ENCODE measurements at places on chromosomes 12 and 14.
A peak's percentile ranks its signal among the peaks of the same experiment; 100 is the strongest.

DNA sequence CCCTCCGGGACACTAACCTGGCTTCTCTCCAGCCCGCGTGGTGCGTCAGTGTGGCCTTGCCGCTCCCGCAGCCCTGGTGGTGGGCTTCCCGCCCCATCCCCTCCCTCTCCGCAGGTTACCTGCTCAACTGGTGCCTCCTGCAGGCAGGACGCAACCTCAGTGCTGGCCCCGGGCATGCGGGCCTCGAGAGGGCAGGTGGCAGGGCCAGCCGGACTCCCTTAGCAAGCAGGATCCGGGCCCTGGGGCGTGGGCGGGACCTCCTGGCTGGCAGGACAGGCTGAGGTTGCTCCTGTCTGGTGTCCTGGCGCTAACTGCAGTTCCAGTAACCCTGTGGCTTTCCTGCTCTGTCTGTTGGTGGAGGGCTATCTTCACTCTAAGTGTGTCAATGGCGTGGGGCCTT, 8.6 kb upstream of the ADSS1 start:
- DNase-seq, result no peak

DNA sequence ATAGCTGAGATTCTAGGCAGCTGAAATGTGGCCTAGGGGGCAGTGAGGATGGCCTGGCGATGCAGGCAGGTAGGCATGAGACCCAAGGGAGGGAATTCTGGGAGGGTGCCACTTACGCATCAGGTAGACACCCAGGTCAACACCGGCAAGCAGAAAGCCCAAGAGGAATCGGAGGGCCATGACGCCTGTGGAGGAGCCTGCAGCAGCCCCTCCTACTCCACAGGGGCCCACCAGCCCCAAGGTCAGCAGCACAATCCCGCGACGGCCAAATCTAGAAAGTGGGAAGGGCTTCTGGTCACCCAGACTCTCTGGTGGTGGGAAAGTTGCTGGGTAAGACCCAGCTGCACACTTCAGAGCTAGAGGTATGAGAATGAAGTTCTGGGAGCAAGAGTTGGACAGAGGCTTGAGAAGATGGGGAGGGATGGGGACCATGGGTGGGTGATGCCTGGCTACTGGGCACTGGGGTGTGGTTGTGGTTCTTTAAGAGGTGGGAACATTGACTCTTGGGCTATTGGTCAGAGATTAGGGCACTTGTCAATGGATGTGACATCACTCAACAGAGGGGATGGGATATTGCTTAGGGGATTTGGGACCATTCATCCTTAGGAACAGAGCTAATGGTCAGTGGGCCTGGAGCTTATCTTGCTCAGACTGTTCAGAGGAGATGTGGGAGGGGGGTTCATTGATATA, 3.4 kb downstream of the SLC22A17 start:
- no peak for DNase-seq

DNA sequence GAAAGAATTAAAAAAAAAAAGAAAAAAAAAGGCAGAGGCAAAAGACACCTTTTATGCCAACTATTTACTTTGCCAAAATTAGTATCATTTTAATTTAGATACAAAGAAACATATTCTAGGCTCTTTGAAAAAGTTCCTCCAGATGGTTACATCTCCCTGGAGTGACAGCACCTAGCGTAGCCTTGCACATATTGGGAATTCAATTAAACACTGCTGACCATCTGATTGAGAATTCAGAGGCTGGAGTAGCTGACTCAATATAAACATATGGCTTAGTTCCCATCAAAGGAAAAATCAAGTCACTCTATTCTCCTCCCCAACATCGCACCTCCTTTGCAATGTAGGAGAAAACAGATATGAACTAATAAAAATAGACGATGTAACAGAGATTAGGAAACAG, 36.4 kb downstream of the ANKS1B start:
- DNase-seq, result no peak

- no peak for DNase-seq
Measured at GRCh38 chr14:94643316-94644101, 31.3 kb downstream of the SERPINA3 start.

DNA sequence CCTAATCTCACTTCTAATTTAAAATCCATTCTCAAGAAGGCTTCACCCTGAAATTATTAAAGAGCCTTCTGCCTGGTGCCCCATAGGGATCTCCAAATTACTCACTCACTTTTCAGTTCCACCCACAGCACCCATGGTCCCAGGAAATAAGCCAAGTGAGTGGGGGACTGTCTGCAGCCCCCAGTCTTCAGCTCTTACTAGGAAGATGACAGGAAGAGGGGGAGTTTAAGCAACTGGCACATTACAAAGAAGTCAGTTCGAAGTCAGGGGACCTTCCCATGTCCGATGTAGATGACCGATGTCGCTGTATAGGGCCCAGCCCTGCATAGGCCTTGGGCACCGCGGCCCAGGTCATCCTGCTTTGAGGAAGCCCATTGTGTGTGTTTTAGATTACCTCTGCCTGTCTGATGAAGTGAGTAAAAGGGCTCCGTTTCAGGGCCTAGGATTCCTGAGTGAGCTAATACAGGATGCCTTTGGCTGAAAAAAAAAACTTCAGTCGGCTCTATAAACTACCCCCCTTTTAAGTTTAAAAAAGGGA, 1.9 kb downstream of the ACTN1 start:
- peak; percentile 64 for DNase-seq

DNA sequence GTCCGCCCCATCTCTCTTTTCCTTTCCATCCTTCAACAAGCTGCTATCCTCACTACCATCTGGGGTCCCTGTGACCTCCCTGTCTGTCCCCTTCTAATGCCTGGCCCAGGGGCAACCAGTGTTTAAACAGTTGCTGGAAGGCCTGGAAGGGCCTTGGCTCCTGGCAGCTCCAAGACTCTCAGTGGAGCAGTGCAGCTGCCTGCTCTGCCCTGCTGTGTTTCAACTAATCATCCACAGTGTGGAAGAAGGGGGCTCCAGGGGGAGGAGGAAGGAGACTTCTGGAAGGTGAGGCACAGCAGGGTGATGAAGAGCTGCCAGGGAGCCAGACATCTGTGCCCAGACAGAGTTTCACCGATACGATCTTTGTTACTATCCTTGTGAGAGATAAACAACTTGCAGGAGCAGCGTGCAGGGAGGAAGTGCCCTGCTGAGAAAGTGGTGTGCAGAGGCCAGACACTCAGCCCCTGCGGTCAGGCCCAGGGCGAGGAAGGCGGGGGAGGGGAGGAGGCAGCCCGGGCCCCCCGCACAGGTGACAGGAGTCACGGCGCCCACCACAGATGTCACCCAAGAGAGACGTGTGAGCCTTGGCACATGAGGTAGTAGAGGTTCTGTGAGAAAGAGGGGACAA, 1061.8 kb downstream of the BCL11B start:
- no peak for DNase-seq

GRCh38 chr12:132145334-132145733, 1.1 kb downstream of the NOC4L start:
- no peak for DNase-seq
